Stimulated activated CD4-positive, alpha-beta T cell treated with anti-CD3 and anti-CD28 coated beads, Interleukin-4, amount 100 ng/mL, for 24 hours (primary cell): ENCODE measurements at places on chromosomes 16 and 17.

- DNase-seq, result no peak
Measured at GRCh38 chr16:89493776-89494175, 3.4 kb upstream of the ANKRD11 start.

- DNase-seq, result no peak
Measured at GRCh38 chr17:2076087-2076984, 21.4 kb downstream of the HIC1 start.

- no peak for DNase-seq
Measured at GRCh38 chr17:33285413-33285812, 7.7 kb downstream of the ASIC2 start.

GRCh38 chr17:61076621-61077031, 323.0 kb upstream of the TBX2 start:
- DNase-seq, result no peak

- DNase-seq, result no peak
Measured at GRCh38 chr17:61783556-61784304, 79.6 kb downstream of the BRIP1 start.

DNA sequence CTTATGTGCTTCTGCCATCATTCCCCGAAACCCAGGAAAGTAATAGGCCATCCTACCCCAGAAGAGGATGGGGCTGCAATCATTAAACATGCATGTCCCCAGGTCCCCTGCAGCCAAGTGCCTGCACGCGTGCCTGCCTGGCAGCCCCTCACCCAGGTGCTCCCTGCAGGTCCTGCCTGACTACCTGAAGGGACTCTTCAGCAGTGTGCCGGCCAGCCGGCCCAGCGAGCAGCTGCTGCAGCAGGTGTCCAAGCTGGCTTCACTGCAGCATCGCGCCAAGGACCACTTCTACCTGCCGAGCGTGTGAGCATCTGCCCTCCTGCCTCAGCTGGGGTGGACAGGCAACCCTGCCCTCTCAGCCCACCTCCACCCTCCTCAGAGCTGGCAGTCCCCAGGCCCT, 16.2 kb upstream of the ALKBH5 start:
- no peak for DNase-seq

DNA sequence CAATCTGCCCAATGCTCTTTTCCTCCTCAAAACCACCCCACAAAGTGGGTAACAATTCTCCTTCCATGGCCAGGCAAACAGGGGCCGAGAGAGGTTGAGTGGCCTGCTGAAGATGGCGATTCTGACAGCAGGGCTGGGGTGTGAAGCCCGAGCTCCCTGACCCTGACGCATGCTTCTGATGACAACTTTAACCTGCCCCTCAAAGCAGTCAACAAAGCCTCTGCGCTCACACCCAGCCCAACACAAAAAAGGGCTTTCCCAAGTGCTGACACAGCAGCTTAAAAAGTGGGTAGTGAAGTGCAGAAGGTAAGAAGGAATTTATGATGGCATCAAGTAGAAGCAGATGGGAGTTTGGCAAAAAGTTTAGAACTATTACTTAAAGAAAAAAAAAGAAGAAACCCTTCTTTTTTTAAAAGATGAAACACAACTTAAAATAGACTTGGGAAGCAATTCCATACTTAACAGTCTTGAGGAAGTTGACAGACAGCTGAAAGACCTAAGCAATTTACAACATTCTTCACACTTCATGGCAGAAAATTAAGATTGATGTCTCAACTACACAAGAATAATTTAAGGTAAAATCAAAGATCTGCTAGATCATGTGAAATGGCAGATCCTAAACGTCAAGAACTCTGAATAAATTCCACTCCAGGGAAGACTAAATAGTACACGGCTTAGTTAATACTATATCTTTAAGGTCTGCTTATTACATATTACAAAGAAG, 133.9 kb downstream of the PARN start:
- DNase-seq, result no peak

GRCh38 chr17:681738-682529, 32.7 kb downstream of the VPS53 start:
- no peak for DNase-seq

DNA sequence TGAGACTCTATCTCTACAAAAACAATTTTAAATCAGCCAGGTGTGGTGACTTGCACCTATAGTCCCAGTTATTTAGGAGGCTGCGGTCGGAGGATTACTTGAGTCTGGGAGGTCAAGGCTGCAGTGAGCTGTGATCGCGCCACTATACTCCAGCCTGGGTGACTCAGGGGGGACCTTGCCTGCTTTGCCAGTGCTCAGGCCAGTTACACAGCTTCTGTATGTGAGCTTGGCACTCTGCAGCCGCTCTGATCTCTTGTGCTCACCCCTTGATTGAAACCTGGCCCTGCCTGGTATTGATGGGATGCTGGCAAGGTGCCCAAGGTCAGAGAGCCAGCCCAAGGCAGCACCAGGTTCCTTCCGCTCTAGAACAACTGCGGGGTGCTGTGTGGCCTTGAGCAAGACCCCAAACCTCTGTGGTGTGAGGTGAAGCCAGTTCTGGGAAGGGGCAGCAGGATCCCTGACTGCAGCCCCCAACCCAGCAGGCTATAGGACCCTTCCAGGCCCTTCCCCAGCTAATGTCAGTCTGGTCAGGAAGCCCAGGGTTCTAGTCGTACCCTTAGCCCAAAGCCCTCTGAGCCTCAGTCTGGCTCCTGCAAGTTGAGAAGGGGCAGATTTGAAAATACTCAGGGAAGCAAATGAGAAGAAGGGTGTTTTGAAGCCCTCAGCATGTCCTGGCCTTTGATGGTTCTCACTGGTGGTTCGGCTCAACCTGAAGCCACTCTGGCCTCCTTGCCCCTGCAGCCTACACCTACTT, 18.9 kb downstream of the MMP15 start:
- no peak for DNase-seq

- DNase-seq, result no peak
Measured at GRCh38 chr17:75553295-75554110, 28.0 kb downstream of the LLGL2 start.

- no peak for DNase-seq
Measured at GRCh38 chr16:952321-952720, 18.5 kb downstream of the LMF1 start.

DNA sequence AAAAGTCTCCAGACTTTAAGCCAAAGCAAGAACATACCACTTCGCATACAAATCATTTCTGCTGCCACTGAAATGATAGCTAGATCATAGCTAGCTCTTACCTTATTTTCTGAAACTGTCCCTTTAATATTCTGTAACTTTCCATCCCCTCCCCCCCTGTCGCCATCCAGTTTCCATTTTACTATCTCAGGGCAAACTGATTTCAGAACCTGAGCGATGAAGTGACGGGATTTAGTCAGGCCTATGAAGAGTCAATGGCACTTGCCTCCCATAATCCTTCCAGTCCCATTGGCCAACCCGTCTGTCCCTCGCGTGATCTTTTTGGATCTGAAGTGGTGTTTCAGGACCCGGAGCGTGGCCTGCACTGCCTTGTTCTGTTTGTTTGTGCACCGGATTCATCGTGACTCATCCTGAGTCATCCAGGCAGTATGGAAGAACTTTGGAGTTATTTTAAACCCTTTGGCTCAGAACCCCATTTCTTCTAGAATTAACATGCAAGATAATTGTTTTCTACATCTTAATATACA, 199.8 kb upstream of the CHMP6 start:
- peak; percentile 68 for DNase-seq

DNA sequence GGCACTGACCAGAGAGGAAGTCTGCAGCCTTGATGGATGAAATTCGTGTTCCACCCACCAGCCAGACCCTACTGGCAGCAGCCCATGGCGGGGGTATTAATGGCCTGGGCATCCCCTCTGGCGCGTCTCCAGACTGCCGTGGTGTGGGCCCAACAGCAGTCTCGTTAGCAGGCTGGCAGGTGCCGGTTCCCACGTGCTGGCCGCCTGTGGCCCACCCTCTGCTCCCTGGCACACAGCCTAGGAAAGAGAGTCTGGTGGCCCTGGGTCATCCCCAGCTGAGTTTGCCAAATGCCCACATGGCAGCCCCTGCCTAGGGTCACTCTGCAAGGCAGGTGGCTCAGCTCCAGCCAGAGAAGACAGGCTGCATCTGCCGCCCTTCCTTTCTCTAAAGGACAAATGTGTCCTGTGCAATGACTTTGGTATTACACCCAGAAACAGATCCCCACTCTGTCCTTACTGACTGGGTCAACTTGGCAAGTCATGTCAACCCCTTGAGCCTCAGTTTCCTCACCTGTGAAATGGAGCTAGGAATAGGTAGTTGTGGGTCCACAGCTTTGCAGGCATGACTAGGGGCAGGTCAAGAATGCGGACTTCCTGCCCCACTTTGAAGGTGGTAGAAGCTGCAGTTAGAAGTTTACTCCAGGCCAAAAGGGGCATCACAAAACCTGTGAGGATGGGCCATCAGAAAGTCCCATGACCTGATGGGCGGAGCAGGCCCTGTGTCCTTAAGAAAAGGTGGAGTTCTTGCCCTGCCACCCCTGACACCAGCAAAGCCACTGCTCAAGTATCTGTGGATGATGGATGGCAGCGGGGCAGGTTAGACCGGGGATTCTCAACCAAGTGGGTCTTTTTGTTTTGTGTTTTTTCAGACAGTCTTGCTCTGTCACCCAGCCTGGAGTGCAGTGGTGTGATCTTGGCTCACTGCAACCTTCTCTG, 76.6 kb downstream of the ABCC6 start:
- DNase-seq, result no peak

DNA sequence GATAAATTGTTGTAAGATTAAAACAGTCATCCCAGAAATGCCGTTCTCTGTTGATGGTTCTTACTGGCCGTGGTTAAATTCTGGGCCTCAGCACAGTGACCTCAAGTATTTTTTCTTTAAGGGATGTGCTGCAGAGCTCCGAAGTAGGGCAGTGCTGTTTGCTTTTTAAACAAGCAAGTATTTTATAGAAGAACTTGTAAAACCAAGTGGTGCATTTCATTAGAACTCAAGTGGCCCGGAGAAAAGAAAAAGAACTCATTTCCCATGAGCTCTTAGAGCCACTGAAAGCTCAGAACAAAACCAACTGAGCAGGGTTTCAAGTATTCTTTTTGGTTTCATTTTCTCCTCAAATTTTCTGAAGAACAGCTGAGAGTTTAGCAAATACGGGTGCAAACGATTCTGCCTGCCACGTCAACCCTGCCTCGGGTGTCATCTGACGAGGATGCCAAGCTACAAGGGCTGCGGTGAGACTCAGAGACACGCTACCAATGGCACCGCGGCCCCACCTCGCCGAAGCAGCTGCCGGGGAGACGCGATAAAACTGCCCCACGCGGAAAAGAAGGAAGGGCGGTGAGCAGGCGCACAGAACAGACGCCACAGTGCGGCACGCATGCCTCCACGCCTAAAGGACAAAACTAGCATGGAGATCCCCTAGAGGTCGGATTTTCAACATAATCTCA, 6.3 kb downstream of the LMF1 start:
- peak; percentile 81 for DNase-seq

DNA sequence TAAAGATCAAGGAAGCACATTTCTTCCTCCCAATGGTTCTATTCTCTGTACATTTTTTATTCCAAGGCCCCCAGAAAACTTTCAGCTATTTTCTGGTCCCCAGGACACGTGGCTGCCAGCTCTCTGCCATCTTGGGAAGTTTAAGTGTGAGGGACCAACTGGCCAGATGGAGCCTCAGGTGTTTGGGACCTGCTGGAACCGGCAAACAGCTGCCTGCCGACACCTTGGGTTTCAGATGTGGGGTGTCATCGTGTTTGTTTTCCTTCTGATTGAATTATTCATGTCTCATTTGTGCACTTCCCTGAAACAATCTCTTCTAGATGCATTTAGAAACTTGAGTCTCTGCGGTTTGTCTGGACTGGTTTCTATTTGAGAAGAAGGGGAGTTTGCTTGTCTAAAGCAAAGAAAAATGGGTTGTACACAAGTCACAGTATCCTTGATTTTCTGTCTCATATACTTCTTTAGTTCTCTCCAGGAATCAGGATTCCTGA, 386.5 kb downstream of the SLC39A11 start:
- DNase-seq, result no peak

- peak; percentile 55 for DNase-seq
Measured at GRCh38 chr16:89574681-89575246, 794 bp upstream of the CPNE7 start.

DNA sequence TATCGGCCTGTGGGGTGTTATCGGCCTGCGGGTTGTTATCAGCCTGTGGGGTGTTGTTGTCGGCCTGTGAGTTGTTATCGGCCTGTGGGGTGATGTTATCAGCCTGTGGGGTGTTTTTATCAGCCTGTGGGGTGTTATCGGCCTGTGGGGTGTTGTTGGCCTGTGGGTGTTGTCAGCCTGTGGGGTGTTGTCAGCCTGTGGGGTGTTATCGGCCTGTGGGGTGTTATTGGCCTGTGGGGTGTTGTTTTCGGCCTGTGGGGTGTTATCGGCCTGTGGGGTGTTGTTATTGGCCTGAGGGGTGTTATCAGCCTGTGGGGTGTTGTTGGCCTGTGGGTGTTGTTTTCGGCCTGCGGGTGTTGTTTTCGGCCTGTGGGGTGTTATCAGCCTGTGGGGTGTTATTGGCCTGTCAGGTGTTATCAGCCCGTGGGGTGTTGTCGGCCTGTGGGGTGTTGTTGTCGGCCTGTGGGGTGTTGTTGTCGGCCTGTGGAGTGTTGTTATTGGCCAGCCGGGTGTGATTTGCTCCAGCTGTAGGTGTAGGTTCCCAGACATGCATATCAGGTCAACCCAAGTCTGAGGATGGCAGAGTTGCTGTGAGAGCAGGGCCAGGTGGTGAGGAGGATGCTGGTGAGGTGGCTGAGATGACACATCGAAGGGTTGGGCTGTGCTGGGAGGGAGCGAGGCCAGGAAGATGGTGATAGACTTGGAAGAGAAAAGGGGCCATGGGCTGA, 7.1 kb downstream of the TRARG1 start:
- DNase-seq, result no peak

DNA sequence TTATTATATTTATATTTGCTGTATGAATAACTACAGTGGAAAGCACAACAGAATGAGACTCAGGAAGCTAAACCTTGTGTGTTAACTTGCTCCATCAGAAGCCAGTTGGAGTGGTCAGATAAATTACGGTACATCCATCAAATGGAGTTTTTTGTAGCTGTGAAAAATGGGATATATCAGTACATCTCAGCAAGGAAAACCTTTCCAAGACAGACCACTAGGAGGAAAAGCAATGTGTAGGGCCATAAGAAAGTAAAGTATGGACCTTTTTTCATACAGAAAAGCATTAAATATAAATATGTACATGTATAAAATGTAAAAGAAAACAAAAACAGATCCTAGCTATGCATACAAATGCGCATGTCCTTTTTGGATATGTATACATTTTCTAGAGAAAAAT, 403.8 kb upstream of the CDH11 start:
- no peak for DNase-seq

- peak; percentile 28 for DNase-seq
Measured at GRCh38 chr16:88479793-88480760, 27.0 kb downstream of the ZFPM1 start.
